ENCODE measurements at places on chromosomes 6 and 20.

DNA sequence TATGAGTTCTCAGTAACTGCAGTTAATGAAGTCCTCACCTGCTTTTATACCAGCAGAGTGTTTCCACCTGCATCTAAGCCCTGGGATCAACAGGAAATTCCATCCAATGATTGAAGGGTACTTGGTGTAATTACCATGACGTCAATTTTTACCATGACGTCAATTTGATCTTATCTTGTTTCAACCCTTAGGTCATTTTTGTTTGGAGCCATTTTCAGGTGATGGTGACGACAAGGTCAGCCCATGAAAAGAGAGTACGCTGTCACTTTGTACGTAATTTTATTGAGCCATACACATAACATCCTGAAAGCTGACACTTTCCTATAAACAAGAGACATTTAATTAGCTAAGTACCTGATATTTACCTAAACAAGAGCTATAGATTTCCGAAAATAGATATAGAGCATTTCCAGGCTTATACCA, at the start of gene CGA:
CGA (minus strand) TSS at position 20 of the 423 bp plus-strand sequence. CDS start 6,906 bp downstream, outside the sequence.
- no peak for DNase-seq

DNA sequence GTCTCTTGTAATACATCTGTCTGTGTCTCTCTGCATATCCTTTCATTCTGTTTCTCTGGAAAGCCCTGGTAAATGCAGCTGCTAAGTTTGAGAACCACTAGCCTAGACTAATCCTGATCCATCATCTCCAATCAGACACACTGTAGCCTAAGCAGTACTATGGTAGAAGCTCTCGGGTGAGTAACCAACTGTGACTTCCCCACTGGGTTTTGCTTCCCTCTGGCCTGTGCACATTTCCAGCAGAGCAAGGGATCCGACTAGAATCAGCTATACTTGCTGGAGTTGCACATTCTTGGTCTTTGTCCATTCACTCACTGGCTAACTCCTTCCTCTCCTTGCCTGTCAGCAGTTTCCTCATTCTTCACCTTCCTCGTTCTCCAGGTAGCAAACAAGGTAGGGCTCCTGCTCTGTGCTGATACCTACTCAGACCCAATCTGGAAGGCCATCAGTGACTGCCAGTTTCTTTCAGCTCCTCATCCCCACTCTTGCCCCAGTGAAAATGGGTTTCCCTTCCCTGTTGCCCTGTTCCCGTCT, 184.2 kb downstream of the PLCB4 start:
- DNase-seq = no peak

DNA sequence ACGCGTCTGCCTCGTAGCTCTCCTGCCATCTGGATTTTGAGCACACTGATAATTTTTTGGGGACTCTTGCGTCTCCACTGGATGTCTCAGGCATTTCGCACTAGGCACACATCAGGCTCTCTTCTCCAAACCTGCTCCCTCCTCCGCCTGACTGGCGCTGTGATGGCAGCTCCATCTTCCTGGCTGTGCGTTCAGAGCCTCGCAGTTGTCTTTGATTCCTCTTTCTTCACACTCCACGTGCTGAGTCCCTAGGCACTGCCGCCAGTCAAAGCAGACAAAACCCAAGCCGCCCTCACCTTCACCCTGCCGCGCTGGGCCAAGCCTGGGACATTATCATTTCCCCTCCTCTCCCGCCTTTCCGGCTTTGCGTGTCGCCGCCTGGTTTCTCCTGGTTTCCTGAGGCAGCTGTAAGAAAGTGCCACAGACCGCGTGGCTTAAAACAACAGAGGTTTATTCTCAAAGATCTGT, 778 bp downstream of the PSMG4 start:
- DNase-seq = peak; percentile 77

DNA sequence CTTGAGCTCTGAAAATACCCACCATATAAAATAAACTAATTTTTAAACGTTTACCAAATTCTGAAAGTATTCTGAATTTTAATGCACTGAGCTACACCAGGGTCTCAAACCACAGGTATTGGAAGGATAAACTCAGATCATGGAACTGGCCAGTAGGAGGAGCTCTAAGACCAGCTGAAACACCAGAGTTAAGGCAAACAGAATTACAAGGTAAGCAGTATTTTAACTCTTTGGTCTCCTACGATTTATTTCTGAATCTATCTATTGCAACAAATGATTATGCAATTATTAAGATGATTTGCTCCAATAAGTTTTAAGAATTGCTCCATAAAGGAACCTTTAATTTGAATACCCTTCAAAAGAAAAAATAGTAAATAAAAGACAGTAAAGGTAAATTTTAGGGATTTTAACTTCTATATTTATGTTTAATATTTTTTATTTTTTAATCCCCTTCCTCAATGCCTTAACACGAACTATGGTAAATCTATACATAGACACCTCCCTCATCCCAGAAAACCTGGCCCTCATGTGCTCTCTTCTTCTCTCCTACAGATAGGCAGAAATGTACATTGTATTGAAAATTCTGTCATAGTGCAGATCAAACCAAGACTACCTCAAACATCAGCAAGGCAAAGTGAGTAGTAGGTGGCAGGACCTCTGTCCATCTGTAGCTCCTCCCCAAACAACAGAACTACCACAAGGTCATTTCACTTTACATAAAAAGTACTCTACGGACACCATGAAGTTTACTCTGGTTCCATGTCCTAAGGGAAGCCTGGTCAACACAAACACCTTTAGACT, 58.4 kb downstream of the SMLR1 start:
- DNase-seq = peak; percentile 62

DNA sequence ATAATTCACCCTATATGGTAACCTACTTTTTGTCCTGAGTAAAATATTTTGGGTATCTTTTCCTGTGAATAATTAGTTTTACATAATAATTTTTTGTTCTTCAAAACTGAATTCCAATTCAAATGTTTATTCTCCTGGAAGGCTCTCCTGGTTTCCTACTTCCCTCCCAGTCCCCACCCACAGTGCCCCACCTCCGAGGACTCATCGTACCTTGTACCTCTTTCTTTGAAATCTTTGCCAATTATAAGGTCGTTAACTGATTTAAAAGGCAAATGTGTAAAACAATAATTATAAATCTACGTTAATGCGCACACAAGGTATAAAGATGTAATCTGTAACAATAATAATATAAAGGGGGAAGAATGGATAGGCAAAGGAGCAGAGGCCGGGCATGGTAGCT, 40.5 kb upstream of the VEGFA start:
- no peak for DNase-seq

DNA sequence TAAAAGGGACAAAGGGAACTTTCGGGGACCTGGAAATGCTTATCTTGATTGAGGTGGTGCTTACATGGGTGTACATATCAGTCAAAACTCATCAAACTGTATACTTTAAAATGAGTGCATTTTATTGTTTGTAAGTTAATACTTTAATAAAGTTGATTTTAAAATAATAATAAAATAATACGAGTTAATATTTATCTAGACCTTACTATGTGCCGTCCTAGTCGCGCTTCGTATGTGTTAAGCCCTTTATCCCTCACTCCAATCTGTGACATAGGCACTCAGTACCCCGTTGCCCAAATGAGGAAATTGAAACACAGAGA, 47.5 kb downstream of the PDYN start:
- no peak for DNase-seq

DNA sequence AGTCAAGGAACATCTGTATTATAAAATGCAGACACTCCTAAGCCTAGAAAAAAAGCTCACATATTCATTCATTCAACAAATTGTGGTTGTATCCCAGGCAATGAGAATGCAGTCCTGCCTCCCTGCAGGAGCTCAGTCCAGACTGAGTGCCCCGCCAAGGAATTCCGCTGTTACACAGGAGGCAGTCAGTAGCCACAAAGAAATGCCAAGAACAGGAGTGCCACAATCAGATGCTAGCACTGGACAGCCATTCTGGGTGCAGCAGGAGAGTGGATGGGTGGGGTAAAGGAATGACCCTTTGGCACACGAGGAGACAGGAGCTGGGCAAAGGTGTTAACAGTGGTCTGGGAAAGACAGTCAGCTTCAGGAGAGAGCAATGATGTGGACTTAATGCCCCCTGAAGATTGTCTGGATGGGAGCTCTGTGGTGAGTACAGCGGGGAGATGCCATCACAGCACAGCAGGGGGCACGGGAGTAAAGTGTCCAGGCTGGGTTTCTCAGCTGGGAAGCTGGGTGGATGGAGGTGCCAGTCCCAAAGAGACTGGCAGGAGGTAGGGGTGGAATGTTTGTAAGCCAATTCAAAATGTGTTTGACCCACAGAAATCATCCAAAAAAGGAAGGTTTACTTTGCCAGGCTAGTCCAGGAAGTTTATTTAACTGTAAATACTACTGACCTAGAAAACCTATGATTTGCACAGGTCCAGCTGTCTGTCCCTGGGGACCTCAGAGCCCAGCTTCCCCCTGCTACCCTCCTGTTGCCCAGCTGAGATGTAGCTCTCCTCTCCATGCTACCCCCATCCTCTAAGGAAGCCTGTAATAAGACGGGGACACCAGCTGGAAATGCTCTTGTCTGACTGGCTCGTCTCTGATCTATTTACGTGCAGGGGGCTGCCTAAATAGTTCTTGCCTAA, 84.1 kb downstream of the SLC23A2 start:
- DNase-seq = no peak

DNA sequence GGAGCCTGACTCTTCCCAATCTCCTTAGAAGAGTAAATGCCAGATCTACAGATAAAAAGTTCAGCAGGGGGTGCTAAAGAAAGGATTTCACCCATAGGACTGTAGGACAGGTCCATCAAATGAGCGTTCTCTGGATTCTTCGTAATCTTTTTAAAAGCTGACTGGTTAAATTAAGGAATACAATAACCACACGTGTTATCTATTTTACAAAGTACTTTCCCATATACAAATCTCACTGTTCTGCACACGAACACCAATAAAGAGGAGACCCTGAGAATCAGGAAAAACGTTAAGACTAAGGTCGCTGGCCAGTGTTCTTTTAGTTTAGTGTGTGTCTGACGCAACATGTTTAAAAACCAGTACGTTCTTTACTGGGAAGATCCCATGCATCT, 542 bp downstream of the TUBE1 start:
- peak; percentile 10 for DNase-seq

GRCh38 chr6:75285283-75285639, 669 bp upstream of the TMEM30A start:
- DNase-seq = peak; percentile 42

DNA sequence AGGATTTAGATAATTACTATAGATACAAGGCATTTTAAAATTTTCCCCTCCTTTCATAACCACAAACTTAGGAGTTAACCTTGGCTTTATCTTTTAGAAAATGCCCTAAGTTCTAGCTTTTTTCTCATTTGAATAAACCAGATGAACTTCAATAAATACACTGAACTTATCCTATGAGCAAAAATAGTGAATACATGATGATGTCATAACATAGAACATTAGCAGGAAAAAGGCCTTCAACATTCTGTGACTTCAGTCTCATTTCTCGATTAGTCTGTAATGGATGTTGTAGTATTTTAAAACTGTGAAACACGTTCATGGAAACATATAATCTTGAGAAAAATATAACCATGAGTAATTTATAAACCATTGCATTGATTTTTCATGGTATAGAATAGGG, 550.7 kb downstream of the PKHD1 start:
- DNase-seq = no peak

DNA sequence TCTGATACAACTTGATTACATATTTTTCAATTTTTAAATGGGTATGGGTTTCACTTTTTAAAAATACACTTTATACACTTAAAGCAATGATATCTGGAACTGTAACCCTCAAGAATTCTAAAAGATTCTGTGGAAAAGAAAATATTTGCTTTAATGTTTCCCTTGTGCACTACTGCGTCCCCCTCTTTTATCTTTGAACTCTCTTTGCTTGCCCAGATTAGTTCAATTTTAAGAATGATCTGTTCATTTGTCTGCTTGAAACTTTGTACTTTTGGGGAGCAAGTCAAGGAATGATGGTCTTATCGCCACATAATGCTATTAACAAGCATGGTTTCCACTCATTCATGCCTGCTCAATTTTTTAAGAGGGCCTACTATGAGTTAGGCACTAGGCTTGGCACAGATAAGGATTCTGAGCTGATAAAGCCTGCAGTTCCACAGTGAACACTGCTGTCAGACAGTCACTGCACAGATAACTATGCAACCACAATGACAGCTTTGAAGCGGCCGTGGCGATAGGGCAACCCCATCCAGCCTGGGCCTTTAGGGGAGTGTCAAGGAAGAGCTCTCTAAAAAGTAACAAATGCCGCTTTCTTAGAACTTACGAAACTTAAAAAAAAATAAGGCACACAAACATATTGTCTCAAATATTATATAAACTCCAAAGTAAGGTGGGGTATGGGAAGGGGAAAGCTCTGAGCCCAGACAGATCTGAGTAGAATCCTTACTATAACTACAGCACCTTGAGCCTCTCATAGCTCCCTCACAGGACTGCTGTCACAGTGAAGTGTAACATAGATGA, 29.7 kb downstream of the FYN start:
- no peak for DNase-seq

DNA sequence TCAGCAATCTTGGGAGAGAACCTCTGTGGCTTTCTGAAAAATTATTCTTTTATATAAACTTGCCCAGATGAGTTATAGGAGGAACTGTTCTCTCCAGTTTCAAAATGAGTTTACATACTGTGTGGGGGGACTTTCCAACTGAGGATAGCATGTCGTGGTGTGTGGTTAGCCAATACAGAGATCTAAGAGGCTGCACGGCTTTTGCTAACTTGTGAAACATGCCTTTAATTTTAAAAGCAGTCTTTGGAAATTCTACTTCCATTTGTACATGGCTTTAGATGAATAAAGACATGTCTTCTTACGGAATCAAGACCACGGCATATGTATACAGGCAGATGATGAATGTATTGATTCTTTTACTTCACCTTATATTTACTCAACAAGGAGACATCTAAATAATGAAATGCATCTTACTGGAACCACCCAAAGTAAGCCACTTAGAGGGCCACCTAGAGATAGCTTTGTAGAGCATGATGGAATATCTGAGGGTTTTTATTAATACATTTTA, 39.8 kb downstream of the HIVEP1 start:
- DNase-seq = no peak

GRCh38 chr20:12056839-12057238, 139.1 kb downstream of the BTBD3 start:
- DNase-seq = no peak

DNA sequence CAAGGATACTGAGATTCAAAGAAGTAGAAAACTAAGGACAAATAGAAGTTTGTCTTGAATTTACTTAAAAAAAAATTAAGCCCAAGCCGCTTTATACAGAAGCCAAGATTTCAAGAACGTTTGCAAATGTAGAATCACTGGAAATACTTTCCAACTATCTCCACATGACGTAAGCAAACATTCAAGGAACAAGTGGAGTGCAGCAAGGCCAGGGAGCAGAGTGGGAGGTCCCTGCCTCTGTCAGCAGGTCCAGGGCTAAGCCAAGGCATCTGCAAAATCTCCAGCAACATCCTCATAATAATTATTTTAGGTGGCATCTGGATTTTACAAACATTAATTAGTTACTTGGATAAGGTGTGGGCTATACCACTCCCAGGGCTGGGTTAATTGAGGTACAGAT, 60.1 kb upstream of the AKIRIN2 start:
- no peak for DNase-seq

Measured in RPMI8226 (cell line).